Stimulated activated CD4-positive, alpha-beta T cell treated with anti-CD3 and anti-CD28 coated beads, Interleukin-1b, Interleukin-23, amount 100 ng/mL, for 4 hours (primary cell): ENCODE measurements at places on chromosomes 7 and 10.

DNA sequence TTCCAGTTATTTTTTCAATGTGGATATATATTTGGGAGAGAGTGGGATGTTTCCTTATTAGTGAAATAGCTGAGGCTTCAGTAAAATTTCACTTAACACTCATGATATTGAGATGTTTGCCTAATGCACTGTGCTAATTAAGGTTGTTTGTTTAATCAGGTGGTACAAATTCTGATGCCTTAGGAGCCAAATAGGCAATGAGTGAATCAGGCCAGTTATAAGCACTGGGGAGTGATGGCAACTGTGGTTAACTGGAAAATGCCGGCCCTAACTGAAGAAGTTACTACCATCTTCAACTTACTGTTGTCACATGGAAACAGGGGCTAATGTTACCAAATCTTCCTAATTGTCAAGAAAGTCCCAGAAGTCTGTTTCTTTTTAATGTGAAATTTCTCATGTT lies 32.0 kb downstream of the VCL start:
- no peak for DNase-seq

DNA sequence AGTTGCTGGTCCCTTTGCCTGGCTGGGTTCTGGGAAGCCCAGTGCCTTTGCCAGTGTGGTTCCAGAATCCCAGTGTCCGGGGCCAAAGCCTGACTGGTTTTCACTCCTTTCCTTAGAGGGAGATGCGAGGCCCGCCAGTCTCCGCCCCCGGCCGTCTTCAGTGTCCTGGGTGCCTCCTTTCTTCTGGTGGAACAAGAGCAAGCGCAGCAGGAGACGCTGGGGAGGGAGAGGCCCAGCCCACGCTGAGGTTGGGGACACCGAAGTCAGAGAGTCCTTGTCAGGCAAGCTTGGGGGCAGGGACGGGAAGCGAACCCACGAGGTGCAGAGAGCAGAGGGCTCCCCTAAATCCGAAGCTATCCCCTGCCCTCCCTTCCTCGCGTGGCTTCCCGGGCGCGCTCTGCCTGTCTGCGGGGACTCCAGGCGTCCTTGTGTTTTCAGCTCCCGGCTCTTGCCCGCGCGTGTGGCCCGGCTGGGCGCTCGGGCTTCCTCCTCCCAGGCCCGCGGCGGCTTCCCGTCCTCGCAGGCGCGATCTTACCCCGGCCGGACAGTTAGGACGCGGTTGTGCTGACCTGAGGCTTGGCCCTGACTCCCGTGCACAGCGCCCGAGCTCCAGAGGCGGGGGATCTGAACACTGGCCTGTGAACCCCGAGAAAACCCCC lies 60.6 kb upstream of the UBE3C start:
- DNase-seq = no peak

DNA sequence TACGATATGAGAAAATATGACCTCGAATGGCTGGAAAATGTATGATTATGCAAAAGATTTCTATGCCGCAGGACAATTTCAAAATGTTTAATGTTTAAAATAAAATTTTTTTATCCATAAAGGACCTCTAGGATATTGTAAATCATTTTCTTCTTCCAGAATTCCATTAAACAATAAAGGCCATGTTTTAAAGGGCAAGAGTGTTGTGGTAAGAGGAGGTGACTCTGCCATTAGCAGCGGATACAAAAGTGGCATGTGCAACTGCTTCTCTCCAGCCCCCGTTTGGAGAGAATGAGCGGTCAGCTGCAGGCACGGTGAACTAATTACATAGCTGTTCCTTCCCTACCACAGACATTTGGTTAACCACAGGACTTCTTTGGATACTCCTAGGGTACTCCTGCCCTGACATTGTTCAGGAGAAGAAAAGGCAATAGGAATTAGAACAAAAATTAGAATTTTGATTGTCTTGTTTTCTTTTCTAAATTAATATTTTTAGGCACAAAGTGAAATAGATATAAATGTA lies 63.8 kb downstream of the HBP1 start:
- DNase-seq = no peak

- DNase-seq = no peak
Measured at GRCh38 chr10:34753014-34753757, 61.9 kb downstream of the PARD3 start.

DNA sequence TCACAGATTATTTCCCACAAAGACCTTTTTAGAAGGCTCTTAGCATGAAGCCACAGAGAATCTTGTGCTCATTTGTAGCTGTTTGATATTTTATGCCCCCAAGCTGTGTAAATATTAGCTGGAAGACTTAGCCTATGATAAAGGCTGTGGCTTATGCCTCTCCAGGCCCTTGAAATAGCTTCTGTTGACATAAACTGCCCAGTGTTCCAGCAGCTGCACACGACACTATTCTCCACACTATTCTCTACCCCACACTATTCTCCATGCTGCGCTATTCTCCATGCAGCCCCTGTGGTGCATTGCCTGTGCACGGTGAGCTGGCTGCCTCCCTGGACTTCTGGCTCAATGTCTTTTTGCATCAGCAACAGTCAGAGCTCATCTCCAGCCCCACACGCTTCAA lies 13.1 kb downstream of the DDC start:
- no peak for DNase-seq

GRCh38 chr10:99730026-99730425 lies 1.9 kb downstream of the COX15 start:
- no peak for DNase-seq
